ENCODE measurements at places on chromosomes 6 and 20. TPM values are rescaled to one million over a fixed set of nuclear protein-coding genes. Genes with fewer than 3 reads are reported as not detected.

GRCh38 chr20:58482416-58482815 lies 32.8 kb downstream of the APCDD1L start:
- DNase-seq: peak; percentile 71

- no peak for DNase-seq
These were observed 132.8 kb downstream of the PRND start for GRCh38 chr20:4854561-4854901.

- DNase-seq: peak; percentile 56
These were observed 261.4 kb upstream of the JARID2 start for GRCh38 chr6:14984519-14984853.

DNA sequence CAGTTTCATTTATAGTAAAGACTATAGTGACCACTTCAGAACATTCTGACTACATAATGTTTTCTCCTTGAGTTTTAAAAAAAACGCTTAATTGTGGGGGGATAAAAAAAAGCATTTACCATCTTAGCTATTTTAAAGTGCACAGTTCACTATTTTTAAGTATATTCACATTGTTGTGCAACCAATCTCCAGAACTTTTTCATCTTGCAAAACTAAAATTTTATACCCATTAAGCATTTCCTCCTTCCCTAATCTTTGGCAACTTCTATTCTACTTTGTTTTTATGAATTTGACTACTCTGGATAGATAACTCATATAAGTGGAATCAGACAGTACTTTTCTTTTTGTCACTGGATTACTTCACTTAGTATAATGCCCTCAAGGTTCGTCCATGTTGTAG lies 62.3 kb downstream of the FKBP5 start:
- no peak for DNase-seq

The C6orf118 gene
- not detected for total RNA-seq

The IL20RA gene
- 0.27 TPM for total RNA-seq
